Fibroblast of skin of left quadriceps (primary cell): ENCODE measurements at places on chromosomes 2 and 18.

GRCh38 chr2:24111407-24111901 is 11.7 kb downstream of the PFN4 start:
- DNase-seq: peak; percentile 27

- DNase-seq: no peak
Measured at GRCh38 chr2:157501026-157501425, 57.1 kb upstream of the CYTIP start.

DNA sequence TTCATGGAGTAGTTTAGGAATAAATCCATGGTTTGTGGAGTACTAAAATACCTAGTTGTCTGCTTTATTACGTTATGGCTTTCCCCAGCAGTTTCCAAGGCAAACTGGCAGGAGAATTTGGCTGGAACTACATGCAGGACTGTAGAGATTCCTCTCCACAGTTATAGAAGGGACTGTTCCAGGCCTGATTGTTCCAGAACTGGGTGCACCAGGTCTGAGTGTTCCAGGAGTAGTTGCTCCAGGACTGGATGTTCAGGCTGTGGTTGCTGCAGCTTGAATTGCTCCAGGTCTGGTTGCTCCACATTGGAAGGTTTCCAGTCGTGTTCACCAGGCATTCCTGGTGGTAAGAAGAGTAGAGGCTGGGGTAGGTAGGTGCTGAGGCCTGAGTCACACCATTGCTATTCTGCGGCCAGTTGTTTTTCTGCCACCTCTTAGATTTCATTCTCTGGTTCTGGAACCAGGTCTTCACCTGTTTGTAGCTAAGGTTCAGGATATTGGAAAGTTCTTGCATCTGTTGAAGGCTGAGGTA is 28.1 kb downstream of the SGPP2 start:
- DNase-seq: no peak

DNA sequence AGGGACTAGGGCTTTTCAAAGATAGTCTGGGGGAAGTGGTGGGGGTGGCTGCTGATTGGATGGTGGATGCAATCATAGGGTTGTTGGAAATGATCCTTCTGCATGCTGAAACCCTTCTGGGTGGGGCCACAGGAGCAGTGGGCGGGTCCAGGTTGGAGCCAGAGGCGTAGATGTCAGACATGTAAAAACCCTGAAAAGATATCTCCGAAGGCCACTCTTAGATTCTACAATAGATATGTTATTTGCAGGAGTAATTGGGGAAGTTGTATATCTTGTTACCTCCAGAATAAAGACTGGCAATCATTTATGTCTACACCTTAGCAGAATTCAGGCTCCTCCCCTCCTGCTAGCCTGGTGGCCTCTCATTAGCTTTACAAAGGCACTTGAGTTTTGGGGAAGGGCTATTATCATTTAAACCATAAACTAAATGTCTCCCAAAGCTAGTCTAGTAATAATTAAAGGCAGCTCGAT is 8.2 kb upstream of the FAM98A start:
- DNase-seq: no peak

DNA sequence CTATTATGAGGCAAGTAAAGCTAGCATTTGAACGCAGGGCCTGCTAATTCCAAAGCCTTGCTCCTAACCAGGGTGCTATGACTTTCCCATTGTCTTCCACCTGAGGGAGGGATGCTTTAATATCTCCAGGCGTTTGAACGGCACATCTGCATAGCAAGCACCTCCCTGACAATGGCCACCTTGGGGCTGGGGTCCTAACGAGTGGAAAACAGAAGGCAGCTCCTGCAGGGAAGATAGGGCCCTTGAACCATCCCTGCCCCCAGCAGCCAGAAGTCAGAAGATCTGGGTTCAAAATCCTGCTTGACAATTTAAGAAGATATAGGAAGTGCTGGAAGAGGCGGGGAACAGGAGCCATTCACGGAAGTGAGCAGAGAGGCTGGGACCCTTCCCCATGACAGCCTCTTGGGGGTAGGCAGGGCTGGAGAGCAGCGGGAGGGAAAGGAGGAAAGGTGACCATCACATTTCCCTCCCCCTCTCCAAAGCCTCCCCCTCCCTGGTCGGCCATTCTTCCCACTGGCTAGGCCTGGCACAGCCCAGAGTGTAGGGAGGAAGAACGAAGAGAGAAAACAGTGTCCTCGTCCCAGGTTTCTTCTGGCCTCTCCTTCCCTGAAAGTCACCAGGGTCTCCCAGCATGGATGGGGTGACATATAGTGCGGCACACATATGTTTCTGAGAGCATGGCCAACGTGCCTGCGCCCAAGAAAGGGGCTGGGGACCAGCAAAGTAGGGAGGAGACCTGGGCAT is 73.5 kb downstream of the EMX1 start:
- DNase-seq: no peak

GRCh38 chr2:233700028-233700635 is 7.4 kb downstream of the UGT1A6 start:
- no peak for DNase-seq

DNA sequence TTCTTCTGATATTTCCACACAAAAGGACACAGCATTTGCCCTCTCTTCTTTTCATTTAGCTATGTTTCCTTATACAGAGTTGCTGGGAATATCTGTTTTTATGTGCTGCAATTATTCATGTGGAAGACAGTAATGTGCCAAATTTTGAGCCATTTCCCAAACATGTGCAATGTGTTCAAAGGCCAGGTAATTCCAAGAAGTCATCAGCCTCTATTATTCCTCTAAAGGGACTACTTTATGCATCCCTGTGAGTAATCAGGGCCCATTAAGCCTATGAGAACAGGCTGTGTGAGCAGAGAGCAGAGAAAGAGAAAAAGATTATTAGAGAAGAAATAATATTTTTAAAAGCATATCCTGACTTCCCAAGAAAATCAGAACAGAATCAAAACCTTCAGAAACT is 107.6 kb upstream of the OSR1 start:
- no peak for DNase-seq

DNA sequence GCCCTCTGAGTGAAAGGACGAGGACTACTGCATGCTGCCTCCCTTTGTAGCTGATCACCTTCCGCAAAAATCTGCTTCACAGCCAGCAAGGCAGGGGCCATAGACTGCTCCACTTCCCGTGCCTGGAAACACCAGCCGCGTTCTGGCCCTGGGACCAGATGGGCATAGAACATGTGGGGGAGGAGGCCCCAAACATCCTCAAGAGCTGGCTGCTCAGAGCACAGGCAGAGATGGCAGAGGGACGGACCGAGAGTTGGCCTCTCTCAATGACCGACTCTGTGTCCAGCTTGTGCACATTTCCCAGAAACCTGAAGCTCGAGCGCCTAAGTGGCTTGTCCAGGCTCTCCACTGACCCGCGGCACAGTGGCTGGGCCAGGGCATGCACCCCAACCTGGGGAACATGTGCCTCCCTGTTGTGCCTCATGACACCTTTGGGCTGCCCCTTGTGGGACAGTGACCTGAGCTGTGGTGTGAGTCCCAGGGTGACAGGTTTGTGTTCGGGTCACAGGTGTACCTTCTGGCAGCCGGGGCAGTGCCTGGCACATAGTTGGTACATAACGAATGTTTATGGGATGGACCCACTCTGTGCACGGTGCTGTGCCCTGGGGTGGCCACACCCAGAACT is 9.1 kb downstream of the KCNF1 start:
- no peak for DNase-seq

DNA sequence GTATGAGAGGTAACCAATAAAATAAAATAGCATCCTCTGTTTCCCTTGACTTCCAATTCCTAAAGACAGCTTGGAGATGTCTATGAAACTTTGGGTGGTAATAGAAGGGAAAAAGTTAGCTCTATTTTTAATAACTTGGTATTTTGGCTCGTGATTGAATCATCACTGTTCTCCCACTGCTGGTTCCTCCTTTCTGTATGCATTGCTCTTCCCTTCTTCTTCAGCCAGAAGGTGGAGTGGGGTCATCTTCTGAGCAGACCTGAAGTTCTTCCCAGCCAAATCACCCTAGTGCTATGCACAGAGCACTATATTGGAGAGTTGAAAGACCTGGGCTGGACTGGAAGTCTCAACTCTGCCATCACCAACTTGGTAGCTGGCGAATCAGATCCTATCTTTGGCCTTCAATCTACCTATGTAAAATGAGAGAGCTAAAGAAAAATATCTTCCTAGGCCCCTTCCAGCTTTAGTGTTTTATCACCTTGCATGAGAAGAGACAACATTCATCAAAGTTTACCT is 54.1 kb downstream of the CPO start:
- DNase-seq: no peak

DNA sequence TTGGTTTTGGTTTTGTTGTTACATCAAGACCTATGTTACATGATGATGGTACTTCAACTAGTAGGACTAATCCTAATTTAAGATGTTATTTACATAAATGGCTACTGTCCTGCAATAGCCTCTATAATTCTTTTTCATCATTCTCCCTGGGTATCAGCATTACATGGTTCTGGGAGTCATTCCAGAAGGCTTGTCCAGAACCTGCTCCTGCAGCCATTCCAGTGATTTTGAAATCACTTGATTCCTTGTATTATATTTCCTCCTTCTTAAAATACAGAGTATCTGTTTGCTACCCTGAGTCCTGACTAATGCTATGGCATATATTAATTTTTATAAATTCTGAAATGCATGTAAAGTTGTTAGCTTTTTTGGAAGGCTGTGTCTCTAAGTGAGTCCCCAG is 400.5 kb upstream of the MEIS1 start:
- no peak for DNase-seq

- no peak for DNase-seq
Measured at GRCh38 chr2:235083822-235084221, 132.0 kb downstream of the SH3BP4 start.

DNA sequence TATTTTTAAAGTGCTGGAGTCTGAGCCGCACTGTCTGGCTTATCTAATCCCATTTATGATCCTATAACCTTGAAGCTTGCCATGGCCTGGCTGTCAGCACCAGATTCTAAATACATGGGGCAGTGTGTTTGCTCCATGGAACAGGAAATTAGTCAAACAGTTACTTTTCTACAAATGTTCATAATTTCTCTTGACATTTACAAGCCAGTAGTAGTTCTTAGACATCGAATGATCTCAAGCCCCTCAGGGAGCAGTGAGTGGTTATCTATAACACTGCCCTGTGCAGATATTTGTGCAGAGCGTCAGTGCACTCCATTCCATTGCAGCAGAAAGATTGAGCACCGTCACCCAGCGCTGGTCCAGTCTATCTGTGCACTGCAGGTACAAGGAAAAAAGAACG is 205.2 kb downstream of the AGPS start:
- no peak for DNase-seq

DNA sequence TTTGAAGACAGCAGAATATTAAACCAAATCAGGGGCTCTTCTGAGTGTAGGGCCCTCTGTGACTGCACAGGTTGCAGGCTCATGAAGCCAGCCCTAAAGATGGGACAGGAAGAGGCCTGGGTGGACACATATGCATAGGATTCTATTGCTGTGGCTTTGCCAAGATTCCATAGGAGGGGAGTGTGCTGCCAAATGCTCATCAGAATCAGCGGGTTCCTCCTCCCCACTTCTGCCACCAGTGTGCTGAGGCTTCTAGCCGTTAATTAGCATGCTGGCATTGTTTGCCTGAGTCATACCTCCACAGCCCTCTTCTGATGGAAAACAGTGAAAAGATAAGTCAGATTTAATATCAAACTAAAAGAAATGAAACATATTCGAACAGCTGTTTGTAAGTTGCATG is 103.9 kb upstream of the TMEFF2 start:
- DNase-seq: no peak

GRCh38 chr2:60320724-60321123 is 232.7 kb downstream of the BCL11A start:
- no peak for DNase-seq

DNA sequence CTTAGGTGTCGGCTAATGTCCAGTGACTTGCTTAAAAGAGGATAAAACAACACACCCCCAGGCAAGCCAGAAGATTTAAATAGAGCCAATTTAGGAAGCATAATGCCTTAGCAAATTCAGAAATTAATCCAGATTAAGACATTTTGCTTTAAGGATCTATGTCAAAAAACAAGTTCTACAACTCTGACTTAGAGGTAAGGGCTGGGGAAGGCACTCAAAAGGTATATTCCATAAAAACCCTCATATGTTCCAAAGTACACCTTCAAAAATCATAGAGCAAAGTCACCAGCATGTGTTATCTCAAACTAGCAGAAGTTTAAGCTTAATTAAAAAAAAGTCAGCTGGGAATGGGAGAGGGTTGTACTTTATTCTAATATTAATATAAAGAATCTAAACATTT is 206.4 kb downstream of the NOL4 start:
- DNase-seq: no peak

DNA sequence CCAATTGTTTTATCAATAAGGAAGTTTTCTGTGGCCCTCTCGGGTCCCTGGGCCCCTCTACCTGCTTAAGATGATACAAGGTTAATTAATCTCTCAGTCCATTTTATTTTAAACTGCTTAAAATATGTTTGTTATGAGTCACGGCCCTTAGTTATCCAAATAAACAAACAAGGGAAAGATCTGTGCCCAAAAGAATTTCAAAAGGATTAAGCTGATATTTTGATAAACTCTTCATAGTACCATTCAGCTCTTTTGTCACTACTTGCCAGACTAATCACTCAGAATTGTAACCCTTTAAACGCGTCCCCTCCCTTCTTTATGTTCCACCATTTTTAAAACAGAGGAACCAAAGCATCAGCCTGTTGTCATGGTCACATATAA is 144.7 kb upstream of the STK17B start:
- no peak for DNase-seq

GRCh38 chr2:109185338-109185737 is 56.3 kb downstream of the SH3RF3 start:
- no peak for DNase-seq

DNA sequence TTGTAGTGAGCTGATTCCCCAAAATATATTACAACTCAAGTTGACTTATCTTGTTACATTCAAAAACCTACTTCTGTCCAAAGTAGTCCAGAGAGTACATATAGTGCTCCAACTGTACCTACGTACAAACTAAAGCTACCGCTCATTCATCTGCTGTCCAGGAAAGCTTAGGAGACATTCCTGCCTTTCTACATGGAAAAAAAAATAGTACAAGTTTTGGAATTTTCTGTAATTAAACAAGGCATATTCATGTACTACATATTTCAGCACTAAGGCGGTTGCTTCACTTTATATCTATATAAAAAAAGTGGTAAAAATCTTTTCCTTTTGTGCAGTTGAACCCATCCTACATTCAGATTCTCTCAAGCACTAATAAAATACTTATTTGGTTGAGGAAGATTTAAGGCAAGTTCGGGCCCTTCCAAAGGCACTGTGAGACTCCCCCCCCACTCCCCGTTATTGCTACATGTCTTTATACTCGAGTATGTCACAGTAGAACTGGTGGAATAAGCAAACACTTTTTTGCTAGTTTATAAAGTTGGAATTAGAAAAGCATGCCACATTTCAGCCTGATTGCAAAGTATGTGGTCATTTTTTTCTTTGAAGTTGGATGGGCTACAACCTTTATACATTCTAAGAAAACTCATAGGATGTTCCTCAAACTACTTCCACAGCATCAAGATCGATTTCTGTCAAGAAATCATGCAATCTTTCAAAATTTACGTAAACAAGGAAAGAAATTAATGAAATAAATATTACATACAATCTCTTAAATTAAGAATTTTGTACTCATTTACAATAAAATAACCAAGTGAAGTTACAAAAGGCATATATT is 3.7 kb downstream of the ZFP36L2 start:
- DNase-seq: no peak

- no peak for DNase-seq
Measured at GRCh38 chr18:42864876-42865275, 250.6 kb downstream of the RIT2 start.
